ENCODE measurements at places on chromosomes 2 and 18.

DNA sequence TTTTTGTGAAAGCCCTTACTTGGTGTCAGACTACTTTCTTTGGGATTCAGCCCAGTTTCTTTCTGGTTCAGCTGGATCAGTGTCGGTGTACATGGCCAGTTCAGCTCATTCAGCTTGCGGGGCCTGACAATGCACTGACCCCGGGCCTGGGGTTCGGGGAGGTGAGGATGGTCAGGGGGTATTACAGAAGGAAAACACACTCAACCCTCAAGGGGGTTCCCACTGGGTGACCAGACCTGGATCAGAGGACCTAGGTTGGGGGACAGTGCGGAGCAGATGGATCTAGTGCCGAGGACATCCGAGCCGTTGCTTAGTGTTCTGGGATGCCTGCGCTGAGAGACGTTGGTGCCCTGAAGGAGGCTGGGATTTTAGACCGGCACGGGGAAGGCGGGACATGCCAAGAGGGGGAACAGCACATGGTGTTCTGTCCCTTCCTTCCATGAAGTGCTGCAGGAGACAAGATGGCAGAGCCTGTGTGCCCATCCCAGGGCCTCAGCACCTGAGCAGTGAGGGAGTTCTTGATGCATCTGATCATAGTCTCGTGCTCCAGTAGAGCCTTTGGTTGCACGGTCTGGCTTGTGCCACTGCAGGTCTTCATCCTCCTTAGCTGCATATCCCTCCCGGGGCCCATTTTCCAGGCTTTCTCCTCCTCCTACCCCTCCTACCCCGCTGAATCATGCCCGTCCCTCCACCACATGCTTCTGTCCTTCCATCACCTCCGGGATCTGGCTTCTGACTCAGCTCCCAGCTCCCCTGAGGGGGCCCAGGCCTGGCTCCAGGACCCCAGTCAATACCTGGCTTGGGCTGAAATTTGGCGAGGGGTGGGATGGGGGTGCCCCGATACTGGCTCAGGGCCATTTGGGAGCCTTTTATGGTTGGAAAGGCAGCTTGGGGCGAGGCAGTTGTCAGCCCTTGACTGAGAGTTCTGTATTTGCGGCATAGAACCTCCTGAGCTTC lies 18.0 kb downstream of the SPEG start:
- DNase-seq = no peak

DNA sequence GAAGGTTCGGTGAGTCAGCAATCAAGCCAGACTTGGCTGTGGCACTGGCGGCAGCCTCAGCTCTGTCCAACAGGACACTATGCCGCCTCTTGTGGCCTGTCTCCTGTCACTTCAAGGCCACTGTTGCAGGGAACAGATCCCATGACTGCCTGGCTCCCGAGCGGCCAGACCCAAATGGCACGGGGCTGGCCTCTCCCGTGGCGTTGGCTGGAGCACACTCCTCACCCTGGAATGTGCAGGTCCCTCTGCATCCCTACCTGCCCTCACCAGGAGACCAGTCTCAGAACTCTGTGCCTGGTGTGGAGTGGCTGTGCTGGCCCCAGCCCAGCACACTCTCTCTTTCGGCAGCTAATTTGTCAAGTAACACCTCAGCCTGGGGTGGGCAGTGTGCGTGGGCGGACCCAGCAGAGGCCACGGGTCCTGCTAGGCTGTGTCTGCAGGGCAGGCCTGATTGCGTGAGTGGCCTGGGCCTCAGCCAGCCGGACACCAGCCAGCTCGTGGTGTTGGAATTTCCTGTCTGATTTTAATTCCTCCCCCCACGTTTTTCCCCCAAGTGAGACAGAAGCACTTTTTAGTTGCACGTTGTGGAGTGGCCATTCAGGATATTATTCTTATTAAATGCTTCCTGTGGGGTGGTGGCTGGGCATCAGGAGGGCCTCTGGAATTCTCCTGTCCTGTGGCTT lies 179.3 kb downstream of the GLI2 start:
- no peak for DNase-seq

DNA sequence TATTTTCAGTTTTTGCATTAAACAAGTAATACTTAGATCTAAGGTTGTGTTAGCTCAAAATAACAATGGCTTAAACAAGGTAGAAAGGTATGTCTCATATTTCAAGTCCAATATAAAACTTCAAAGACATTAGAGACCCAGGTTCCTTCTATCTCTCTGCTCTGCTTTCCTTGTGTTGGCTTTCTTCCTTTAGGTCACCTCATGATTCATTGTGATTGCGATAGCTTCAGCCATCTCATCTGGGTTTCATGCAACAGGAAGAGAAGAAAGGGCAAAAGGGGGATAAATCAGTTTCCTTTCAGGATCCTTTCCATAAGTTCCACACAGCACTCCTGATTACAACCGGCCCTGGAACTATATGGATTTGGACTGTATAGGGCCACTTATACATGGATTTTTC lies 16.0 kb upstream of the TBR1 start:
- no peak for DNase-seq

DNA sequence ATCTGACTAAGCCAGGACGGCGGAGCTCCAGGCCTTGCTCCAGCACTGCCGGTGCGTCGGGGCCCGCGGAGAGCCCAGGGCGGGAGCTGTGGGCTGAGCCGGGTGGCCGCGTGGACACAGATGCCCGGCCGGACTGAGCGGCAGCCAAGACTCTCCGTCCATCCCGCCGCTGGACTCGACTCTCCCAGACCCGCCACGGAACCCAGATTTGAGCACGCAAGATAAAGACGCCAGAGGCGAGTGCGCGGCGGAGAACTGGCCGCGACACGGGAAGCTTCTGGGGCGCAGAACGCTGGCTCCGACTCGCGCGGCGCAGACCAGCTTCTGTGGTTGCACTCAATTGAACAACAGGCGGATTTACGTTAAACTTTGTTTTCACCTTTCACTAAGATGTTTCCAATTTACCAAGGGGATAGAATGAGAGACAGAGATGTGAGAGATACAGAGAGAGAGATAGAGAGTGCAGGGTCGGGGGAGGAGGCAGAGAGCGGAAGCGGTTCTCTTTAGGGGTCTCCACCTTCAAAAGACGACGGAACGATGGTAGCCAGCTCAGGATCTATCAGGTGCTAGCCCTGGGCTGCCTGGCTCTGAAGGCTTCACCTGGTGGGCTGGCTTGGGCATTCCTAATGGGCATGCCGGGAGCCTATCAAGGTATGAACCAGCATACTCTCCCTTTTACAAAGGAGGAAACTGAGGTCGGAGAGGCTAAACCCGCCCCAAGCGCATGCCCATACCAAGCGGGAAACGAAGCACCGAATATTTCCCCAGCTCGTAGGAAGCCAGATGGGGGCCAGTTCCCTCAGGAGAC lies 10.4 kb upstream of the EN1 start:
- DNase-seq = no peak

- no peak for DNase-seq
Observed at GRCh38 chr2:23449413-23449812, 64.4 kb downstream of the KLHL29 start.

GRCh38 chr2:230217424-230217823 lies 2.4 kb downstream of the SP110 start:
- DNase-seq = no peak

DNA sequence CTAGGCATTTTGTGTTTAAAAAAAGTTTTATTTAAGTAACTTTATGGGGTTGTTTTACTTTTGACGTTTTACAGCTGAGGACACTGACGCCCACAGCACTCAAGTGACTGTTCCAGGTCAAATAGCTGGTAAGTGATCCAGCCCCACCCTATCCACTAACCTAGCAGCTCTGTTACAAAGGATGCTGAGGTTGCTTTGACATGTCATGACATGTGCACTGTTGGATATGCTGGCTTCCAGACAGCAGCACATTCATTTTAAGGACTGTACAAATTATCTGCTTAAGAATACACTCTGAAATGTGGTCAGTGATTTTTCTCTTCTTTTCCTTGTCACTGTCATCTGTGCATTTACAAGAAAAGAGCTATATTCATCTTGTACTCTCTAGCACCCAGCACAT lies 417.5 kb downstream of the ZEB2 start:
- no peak for DNase-seq

GRCh38 chr2:57190007-57190406 lies 856.6 kb upstream of the VRK2 start:
- no peak for DNase-seq

DNA sequence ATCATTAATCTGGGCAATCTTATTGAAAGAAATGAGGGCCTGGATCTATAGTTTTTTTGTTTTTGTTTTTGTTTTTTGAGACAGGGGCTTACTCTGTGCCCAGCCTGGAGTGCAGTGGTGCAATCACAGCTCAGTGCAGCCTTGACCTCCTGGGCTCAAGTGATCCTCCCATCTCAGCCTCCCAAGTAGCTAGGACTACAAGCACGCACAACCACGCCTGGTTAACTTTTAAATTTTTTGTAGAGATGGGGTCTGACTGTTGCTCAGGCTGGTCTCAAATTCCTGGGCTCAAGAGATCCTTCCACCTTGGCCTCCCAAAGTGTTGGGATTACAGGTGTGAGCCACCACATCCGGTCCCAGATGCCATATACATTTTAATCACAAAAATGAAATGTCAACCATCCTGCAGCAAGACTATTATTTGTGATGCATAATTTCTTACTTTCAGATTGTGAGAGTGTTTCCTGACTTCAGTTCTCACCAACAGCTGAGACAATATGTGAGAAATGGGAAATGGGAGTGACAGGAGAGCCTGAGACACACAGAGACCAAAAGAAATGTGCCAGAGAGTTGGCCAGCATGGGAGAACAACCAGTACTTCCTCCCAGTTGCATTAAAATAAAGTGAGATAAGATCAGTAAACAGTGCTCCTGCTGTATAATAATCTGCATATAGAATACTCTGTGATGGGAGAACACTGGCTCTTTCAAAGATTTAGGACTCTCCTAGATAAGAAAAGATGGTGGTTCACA lies 87.6 kb downstream of the METTL8 start:
- DNase-seq = no peak

DNA sequence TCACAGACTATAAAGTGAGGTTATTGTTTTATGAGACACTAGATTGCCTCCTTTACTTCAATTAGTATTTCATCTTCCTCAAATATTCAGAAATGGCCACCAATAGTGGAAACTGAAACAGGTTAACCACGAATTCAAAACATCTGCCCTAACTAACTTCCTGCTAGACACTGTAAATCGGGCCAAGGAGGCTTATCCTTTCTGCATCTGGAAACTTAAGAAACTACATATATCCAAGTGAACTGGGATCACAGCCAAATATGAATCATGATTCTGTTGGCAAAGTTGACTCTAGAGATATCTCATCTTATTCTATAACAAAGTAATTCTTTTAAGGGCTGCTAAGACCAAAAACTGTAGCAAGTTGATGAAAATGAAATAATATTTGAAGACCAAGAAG lies 136.6 kb upstream of the ZC3H15 start:
- no peak for DNase-seq

GRCh38 chr2:205763708-205764211 lies 81.5 kb downstream of the NRP2 start:
- no peak for DNase-seq

- no peak for DNase-seq
Observed at GRCh38 chr2:143926736-143927135, 593.2 kb downstream of the ZEB2 start.

DNA sequence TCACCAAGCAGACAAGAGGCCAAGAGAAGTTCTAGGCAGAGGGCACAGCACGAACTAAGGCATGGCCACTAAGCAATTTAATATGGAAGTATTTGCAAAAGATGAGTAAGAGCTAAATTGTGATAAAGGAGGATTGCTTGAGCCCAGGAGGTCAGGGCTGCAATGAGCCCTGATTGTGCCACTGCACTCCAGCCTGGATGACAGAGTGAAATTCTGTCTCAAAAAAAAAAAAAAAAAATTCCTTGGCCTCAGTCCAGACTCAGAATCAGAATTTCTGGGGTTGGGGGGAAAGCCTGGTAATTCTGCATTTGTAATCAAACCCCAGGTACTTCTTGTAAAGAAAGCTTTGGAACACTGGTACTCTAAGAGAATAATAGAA lies 46.8 kb upstream of the RTN4 start:
- no peak for DNase-seq

DNA sequence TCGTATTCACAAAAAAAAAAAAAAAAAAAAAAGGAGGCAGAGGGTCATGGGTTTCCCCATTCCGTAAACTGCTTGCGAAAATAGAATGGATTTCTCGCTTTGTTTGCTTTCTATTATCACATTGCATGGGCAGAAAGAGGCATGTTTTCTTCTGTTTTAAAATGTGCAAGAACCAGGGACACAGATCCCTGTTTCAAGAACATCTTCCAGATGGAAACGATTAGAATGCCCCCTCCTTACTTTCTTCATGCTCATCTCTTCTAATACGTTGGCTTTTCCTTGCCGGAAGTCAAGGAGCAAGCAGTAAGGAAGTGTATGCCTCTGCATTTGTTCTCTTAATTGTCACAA lies 51.0 kb upstream of the ZNF516 start:
- DNase-seq = no peak

GRCh38 chr2:37881397-37881796 lies 43.7 kb upstream of the RMDN2 start:
- no peak for DNase-seq
